ENCODE measurements at places on chromosomes 11 and 22.

DNA sequence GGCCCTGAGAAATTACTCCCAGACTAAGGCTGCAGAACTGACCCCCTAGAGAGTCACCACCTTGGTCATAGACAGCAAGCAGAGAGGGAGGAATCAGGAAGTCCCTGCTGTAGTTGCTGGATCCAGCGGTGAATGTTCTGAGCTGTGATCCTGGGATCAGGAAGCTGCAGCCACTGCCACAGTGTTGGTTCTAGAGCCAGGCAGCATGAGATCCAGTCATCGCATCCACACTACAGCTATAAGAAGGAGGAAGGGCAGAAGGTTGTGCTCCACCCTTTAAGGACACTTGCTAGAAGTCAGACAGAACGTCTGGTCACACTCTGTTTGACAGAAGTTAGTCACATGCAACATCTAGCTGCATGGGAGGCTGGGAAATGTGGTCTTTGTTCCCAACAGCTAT, 104.7 kb upstream of the OR4B1 start:
- DNase-seq, result no peak

DNA sequence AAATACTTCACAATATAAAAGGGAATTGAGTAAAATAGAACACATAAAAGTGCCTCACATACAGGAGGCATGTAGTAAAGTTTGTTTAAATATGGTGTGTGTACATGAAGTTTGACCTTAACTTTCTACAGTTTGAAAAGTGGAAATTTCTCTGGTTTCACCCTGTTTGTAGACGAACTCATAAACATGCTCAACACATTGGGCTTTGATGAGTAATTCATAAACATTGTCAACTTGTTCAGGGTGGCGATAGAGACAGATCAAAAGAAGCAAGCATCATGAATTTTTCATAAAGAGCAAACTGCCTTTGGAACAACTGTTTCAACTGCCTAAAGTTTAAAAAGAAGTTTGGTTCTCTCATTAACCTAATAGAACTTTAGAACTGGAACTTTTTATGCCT, 9.1 kb downstream of the SLN start:
- no peak for DNase-seq

- DNase-seq, result no peak
Measured at GRCh38 chr11:68263444-68264035, 8.2 kb downstream of the C11orf24 start.

GRCh38 chr11:611001-611996, 4.5 kb downstream of the IRF7 start:
- DNase-seq, result no peak

GRCh38 chr11:123461164-123461563, 31.1 kb downstream of the GRAMD1B start:
- DNase-seq, result no peak

GRCh38 chr11:92397221-92397755, 172.7 kb downstream of the FAT3 start:
- DNase-seq, result no peak

- DNase-seq, result no peak
Measured at GRCh38 chr22:46399251-46400024, 63.9 kb downstream of the TRMU start.

- DNase-seq, result no peak
Measured at GRCh38 chr11:20477418-20478090, 90.0 kb downstream of the PRMT3 start.

GRCh38 chr11:66042227-66042995, 6.5 kb downstream of the GAL3ST3 start:
- no peak for DNase-seq

GRCh38 chr11:61968758-61969390, 1.4 kb upstream of the FTH1 start:
- no peak for DNase-seq

- no peak for DNase-seq
Measured at GRCh38 chr11:126653040-126653439, 297.6 kb downstream of the ST3GAL4 start.

DNA sequence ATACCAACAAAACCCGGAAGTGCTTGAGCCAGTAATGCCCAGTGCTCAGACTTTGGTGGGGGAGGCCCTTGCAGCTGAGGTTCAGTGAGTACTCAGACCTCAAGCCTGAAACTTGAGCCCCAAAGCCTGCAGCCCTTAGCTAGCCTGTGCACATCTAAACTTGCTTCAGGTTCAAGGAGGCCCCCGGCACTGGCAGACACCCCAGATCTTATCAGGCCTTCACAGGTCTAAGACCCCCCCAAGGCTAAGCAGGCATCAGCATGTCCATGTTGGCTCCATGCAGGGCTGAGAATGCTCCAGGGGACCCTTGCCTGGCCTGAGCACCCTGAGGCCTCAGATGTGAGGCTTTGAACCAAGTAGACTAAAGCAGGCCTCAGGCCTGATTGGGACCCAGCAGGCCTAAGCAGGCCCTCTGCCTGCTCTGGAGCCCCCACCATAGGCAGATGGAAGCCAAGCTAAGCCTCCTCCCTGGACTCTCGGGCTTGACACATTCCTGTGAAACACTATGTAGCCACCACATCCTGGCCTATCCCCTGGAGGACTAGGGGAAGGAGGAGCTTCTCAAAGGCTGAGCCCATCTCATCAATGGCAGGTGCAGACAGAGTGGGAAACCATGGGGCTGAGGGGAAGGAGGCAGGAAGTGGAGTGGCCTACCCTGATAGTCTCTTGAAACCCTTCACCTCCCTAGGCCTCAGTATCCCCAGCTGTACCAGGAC, 1.2 kb upstream of the CASTOR1 start:
- peak; percentile 69 for DNase-seq

DNA sequence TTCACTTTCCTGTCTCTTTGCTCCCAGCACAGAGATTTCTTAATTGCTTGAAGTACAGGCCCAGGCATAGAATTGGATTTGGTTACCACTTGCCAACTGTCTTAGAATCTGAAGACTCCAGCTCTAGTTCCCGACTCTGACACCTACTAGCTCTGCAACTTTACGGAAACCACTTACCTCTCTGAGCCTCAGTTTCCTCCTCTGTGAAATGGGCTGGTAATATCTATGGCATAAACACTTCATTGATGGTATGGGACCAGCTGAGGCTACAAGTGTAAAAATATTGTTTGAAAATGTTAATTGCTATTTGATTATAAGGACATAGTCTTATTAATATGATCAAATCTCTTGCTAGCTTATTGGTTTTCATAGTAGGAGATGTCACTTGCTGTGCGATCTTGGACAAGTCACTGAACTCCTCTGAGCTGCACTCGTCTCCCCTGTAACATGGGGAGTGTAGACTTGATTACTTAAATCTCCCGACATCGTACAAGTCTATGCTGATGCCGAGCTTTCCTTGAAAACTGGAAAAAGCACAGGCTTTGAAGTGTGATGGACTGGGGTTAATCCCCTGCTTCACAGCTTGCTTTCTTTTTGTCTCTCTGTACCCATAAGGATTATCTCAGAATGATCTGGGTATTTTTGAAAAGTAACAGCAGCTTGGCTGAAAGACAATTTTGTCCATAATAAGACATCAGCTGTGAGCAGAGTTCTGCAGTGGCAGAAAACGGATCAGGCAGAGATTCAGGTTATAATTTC, 11.8 kb upstream of the E2F8 start:
- no peak for DNase-seq

DNA sequence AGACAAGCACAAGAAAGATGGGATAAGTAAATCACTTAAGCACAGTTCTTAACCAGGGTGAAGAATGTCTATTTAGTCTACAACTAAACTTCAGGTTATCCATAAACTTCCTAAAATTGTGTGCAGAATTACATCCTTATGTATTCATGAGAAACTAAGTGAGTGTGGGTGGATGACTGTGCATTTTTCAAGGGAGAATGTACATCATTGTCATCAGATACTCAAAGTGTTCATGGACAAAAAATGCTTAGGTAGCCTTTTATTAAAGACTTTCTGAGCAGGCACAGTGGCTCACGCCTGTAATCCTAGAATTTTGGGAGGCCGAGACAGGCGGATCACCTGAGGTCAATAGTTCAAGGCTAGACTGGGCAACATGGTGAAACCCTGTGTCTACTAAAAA, 2023.8 kb downstream of the LRRC4C start:
- DNase-seq, result no peak

GRCh38 chr11:2892215-2892966, 6.8 kb upstream of the CDKN1C start:
- peak; percentile 45 for DNase-seq

All from GM12865 (cell line).